ENCODE measurements at places on chromosomes 16 and 17.

DNA sequence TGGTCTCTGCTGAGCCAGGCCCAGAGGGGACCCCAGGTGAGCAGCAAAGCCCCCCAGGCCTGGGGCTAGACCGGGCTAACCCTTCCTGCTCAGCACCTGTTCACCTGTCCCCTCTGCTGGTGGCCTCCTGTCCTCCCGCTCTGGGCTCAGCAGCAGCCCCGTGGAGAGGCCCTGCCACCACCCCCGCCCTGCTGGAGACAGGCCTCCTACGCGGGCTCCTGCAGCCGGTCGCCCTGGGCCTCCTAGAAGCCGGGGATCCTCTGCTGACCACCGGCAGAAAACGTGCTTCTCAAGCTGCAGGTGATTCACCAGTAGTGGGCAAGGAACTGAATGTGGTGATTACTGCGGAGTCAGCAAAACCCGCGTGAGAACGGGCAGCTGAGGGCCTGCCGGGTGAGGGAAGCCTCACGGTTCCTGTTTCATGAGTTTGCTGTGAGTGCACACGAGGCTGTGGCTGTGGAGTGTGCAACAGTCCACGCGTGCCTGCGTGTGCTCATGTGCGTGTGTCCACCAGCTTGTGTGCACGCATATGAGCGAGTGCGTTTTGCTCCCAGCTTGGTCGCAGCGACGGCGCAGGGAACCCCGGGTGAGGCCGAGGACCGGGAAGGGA is 792 bp downstream of the SECTM1 start:
- no peak for DNase-seq

DNA sequence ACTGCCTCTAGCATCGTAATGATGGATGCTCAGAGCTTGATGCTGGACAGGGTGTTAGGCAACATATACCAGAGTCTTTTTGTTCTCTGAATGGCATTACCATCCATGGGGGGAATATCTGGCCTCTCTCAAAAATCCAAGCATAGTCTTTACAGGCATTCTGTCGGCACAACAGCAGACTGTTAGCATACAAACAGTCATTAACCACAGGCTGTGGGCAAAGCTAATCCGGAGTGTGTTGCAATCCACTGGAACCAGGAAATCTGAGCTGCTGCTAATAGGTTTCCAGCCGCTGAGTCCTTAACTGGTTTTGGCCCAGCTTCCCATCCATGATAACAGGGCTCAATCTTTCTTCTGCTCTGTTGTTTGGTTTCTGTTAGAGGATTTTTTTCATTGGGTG is 371.9 kb downstream of the HS3ST3B1 start:
- no peak for DNase-seq

- no peak for DNase-seq
These were observed 528 bp downstream of the PER1 start for GRCh38 chr17:8151641-8152111.

- DNase-seq: no peak
These were observed 41.3 kb downstream of the BAIAP2 start for GRCh38 chr17:81076141-81076679.

DNA sequence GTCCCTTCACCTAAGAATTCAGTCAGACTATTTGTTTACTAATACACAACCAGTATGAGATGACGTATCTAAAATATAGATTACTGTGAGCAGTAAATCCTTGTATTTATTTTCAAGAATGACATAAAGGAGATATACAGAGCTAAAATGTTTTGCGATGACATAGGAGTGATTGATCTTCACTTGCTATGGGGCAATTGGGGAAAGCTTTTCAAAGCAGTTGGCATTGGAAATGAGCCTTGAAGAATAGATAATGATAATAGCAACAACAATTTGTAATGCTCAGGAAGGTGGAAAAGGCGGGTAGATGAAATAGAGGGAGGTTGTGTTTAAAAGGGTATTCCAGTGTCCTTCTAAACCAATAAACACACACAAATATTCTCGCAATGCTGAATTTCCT is 623.7 kb downstream of the CDH8 start:
- DNase-seq: no peak

- no peak for DNase-seq
These were observed 66.0 kb downstream of the TMC6 start for GRCh38 chr17:78062596-78062995.

DNA sequence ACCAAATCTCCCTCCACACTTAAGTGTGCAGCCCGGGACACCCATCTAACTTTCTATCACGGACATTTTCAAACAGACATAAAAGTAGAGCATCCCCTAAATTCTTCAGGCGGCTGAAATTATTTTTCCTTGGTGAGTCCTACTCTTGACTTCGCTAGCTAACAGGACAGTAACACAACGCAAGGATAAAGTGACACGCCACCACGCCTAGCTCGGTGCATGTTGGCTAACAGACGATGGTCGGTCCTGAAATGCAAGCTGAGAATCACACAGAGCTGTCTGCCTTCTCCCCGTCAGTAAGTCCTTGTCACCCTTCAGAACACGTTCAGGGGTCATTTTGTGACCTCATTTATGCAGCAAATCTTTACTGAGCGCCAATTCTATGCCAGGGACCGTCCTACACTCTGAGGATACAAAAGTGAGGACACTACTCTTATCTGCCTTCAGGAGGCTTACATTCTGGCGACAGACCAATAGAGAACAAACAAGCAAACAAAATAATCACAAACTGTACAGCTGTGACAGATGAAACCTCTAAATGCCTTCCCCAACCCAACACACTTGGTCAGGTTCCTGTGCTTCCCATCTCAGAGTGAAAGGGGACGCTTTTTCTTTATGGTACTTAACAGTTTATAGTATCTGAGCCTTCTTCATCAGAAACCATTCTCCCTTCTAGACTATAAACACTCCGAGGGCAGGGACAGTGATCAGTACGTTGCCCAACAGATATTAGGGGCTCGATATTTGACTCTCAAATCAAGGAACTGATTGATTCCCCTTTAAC is 1.3 kb downstream of the NTAN1 start:
- no peak for DNase-seq

DNA sequence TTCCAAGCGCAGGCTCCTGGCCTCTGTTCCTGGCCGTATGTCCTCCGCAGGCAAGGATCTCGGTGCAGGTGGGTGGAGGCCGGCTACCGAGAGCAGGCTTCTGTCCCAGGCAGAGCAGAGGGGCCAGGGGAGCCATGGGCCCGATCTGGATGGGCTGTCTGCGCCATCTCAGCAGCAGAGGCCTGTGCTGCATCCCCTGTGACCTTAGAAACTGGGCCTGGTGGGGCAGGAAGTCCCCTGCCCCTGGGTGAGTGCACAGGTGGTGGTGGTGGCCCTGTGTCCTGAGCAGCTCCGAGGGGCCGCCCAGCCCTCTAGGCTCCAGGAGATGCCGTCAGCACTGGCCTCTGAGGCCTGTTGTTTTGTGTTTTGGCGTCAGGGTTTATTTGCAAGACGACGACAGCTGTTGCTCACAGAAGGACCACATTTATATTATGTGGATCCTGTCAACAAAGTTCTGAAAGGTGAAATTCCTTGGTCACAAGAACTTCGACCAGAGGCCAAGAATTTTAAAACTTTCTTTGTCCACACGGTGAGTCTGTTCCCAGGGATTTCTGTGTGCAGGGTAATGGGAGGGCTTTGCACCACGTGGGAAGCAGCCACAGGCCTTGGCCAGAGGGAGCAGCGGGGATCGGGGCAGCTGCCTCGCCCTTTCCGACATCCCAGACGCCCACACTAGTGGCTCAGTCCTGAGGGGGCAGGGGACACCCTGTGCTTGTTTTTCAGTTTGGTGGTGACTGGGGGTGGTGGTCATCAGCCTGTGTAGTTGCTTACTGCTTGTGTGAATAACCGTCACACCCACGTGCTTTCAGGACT is 59.1 kb downstream of the PDPK1 start:
- DNase-seq: no peak

DNA sequence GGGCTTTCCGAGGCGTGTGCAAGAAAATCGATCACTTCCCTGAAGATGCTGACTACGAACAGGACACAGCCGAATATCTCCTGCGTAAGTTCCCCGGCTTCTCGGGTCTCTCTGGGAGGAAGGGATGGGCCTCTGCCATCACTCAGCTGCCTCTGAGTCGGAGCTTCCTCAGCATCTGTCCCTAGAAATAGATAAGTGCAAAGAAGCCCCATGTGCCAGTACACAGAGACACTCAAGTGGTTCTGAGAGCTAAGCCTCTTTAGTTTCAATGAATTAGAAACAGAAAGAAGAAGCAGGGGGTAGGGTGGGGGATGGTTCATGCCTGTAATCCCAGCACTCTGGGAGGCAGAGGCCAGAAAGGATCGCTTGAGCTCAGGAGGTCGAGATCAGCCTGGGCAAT is 90.6 kb downstream of the CACNG3 start:
- DNase-seq: no peak

DNA sequence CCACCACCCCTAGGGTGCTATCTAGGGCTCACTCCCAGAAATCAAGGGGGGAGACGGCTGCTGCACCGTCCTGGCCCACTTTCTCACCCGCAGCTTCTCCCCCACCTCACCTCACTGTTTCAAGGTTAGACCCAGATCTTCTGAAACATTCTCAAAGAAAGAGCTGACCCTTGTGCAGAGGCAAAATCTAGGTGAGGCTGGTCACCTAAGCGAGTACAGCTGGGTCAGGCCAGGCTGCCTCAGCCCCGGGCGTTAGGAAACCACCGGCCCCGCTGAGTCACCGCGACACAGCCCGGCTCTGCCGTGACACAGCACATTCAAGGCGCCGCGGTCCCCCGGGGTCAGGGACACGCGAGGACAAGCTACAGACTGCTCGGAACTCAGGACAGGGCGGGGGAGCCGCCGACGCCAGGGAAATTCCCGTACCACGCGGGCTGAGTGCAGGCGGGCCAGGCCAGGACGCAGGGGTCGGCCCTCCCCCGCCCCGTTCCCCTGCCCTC is 27.1 kb downstream of the GNPTG start:
- no peak for DNase-seq

DNA sequence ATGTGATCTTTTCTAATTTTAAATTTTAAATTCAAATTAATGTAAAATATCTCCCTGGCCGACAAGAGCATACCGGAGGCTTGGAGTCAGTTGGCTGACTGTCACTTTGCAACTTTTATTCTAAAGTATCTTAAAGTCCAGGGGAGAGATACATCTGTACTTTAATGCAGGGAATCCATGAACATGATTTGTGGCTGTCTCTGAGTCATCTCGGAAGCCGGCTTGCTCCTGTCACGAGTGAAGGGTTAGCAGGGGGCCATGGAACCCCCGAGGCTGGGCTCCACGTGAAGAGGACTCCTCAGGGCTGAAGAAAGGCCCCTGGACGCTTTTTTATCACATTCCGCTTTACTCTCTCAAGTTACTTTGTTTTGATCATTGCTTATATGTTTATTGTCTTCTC is 13.3 kb downstream of the TVP23A start:
- no peak for DNase-seq

GRCh38 chr17:81130385-81131361 is 34.6 kb upstream of the PVALEF start:
- DNase-seq: no peak
